Fibroblast of skin of left quadriceps (primary cell): ENCODE measurements at places on chromosomes 11 and 22.

- no peak for DNase-seq
Measured at GRCh38 chr11:130183878-130184610, 24.5 kb downstream of the ST14 start.

GRCh38 chr22:31378123-31378522 lies 21.3 kb upstream of the DRG1 start:
- DNase-seq, result no peak

GRCh38 chr22:33209930-33210784 lies 152.0 kb upstream of the SYN3 start:
- peak; percentile 4 for DNase-seq

GRCh38 chr22:17087498-17088131 lies 2.8 kb downstream of the IL17RA start:
- peak; percentile 70 for DNase-seq

- DNase-seq, result no peak
Measured at GRCh38 chr22:23566705-23567475, 13.2 kb downstream of the IGLL1 start.

DNA sequence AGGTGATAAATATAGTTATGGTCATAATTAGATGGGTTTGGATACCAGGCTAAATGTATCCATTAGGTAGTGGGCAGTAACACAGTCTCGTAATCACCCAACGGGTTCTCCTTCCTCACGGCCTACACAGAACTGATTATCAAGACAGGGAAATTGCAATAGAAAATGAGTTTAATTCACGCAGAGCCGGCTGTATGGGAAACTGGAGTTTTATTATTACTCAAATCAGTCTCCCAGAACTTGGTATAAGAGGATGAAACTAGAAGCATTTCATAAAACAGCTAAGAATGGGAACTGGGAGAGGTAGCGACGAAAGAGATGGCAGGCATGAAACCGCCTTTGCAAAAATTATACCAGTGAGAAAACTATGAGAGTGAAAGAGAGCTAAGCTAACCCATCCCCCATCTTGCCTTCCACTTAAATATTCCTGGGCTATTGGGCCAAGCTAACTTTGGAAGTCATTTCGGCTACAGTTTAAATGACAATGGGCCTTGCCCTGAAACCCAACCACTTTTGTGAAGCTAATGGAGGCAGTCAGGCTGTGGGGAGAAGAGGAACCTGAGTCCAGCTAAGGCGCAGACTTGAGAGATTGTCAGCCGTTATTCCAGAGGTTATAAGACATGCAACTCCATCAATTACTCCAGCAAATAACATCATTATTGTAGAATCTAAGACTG lies 29.6 kb downstream of the CTSC start:
- DNase-seq, result no peak

DNA sequence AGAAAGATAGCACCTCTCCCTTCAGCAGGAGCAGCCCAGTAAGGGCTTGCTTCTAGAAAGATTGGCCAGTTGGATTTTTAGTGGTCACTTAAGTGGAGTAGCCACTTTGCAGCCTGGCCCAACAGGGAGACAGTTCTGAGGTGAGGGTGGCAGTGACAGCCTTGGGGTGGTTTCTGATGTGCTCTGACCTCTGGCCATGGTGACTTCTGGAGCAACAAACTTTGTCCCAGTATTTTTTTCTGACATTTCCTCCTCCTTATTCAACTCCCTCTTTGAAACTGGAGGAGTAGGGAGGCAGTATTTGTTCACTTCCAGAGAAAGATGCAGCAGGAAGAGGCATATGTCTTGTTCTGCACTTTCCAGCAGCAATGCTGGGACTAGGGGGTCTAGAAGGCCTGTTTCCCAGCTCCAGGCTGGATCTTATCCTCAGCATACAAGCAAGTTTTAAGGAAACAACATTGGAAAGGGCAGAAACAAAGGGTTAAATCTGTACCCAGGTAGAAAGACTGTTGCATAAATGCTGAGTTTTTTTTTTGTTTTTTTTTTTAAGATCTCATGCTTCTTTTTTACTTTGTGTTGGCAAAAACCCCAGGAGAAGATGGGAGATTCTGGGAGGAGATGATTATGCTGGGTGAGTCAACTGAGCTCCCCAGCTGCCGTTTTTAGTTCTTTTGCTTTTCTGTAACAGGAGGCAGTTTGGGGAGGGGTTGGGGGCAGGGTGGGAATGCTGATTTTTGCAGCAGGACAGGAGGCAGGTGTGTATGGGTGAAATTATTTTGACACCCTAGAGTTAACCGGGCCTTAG lies 37.2 kb downstream of the RCOR2 start:
- DNase-seq, result peak; percentile 42

DNA sequence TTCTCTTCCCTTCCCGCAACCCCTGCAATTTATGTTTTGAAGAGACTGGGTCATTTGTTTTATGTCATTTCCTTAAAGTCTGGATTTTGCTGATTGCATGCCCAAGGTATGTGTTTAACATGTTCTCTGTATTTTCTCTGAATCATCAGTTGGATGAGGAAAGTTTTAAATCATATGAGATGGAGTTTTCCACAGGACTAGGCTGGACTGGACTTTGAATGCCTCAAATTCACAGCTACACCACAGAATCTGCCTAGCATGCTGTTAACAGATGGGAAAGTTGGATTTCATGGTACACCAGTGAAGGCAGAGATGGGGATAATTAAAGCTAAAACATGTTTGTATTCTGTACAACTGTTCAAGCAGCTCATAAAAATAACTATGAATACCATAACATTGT lies 62.6 kb downstream of the CWC15 start:
- peak; percentile 94 for DNase-seq

DNA sequence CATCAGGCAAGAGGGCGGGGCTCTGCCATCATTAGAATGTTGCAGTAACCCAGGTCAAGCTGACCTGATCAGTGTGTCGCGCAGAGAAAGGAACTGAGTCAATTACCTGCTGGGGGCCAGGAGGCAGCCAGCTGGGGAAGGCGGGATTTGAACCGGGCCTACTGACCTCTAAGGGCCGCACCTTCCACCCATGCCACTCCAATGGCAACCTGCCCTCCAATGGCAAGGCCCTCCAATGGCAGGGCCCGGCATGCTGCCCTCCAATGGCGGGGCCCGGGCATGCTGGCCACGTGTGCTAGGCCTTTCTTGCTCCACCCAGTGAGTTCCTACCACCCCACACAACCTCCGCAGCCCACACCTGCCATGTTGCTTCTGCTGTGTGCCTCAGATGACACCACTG lies 407.6 kb downstream of the CTTN start:
- no peak for DNase-seq

DNA sequence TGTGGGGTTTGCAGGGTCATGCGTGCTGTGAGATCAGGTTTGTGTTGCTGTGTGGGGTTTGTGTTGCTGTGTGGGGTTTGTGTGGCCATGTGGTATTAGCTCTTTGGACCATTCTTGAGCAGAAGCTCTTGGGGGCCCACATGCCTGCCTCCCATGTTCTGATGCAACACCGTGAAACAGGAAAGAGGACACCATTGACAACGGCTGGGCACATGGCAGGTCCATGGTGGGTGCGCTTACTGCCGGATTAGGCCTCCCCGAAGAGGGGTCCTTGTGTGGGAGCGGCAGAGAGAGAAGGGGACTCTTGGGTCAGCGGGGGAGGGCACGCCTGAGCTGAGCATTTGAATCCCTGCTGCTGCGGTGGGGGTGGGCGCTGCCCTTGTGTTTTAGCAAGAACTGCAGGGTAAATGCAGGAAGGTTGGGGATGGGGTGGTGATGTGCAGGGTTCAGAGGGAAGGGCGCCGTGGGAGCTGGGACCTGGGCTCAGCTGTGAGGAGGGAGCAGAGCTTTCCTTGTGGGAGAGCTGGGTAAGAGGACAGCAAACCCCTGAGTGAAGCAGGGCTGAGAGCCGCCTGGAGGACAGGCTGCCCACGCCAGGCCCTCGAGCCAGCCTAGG lies 361.5 kb downstream of the TBC1D22A start:
- DNase-seq, result no peak

DNA sequence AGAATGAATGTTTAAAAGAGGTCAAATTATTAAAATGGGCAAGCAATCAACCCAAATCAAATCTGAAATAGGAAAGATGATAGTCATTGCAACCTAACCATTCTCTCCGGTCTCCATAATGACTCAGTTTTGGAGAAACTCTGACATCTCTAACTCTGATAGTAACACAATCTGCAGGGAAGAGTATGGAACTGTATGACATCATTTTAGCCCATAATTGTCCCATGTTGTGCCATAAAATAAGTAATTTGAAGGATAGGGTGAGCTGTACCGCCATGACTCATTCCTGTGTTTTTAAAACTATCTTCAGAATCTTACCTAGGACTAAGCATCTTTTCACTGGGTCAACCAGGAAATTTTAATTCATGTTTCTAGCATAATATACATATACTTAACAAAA lies 350.8 kb downstream of the DLG2 start:
- no peak for DNase-seq

GRCh38 chr22:41574847-41575381 lies 14.1 kb downstream of the CSDC2 start:
- no peak for DNase-seq

DNA sequence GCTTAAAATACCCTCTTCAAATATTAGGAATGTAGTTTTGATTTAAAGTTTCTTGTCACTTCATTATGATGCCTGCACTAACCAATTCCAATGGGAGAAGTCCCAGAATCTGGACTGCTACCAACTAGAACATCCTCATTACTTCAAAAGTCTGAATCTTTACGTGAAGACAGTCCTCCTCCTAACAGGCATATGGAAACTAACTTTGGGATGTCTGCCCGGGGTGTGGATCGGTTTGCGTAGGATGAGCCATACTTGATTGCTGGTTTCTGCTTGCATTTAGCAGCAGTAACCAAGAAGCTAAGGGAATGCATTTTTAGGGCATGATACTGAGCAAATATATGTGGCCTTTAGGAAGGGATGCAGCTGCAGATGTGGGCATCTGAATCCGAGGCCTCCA lies 177.1 kb downstream of the LRRC4C start:
- DNase-seq, result peak; percentile 62

- peak; percentile 42 for DNase-seq
Measured at GRCh38 chr11:130894322-130895025, 21.8 kb downstream of the SNX19 start.

DNA sequence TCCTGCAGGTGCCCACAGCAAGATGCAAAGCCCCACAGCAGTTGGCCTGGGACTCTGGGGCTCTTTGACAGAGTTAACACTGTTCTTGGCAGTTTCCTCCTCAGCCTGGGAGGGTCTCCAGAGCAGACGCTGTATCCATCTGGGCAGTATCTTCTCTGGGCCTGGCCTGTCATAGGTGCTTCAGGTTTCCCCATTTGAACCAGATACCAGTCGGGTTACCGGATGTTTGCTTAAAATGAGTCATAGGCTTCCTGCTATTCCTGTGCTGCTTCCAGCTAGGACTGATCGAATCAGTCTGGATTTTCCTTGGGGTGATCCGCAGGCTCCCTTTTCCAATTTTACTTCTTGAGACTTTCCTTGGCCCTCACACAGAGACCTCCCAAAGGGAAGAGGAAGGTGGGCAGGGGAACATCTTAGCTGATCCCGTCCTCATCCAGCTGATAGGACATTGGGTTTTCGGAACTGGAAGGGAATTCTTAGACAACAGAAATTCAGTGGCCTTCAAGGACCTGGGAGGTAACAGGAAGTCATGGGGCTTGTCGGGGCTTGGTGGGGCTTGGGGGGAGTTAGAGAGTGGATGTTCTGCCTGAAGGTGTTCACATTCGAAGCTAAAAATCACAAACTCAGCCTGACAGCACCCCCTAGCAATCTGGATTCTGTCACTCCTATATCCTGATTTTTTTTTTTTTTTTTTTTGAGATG lies 2.4 kb upstream of the RANGAP1 start:
- peak; percentile 36 for DNase-seq

- DNase-seq, result no peak
Measured at GRCh38 chr11:12005476-12005875, 3.0 kb downstream of the DKK3 start.

- DNase-seq, result no peak
Measured at GRCh38 chr11:94060401-94060800, 39.2 kb downstream of the HEPHL1 start.
